ENCODE measurements at places on chromosomes 6 and 20.

DNA sequence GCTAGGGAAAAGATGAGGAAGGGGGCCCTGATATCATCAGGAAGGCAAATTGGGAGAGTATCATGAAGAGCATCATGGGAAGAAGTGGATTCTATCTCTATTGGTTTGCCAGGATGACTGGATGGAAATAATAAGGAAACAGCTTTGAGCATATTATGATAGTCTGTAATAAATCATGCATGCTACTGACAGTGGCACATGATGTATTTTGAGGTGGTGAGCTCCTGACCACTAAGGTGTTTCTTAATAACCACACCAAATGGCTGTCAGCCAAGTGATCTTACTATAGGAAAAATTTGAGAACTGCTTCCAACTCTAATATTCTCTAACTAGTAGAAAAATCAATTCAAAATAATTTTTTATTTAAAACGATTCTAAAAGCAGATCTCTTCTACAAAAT lies 548.4 kb upstream of the JAG1 start:
- no peak for DNase-seq

GRCh38 chr6:20826378-20826777 lies 292.1 kb downstream of the CDKAL1 start:
- DNase-seq = no peak

DNA sequence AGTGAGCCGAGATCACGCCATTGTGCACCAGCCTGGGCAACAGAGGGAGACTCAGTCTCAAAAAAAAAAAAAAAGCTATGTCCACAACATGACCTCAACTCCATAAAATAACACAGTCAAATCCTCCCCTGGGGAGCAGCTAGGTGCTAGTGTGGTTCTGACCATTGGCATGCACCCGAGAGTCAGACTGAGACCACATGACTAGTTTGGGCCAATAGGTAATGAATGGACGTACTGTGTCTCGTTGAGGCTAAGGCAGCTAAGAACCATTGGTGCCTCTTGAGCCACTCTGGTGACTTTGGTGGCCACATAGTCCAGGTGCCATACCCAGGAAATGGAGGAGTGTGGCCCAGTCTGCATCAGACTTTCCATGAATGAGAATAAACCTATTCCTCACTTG lies 40.3 kb downstream of the ATP9A start:
- no peak for DNase-seq

DNA sequence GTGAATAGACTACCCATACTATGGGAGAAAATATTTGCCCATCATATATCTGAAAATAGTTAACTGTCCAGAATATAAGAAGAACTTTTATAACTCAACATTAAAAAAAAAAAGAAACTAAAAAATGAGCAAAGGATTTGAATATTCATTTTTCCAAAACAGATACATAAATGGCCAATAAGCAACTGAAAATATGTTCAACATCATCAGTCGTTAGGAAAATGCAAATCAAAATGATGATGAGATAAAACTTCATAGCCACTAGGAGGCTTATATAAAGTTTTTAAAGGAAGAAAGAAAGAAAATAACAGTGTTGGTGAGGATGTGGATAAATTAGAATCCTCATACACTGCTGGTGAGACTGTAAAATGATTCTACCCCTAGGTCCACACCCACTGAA lies 32.6 kb upstream of the HMGN3 start:
- DNase-seq = no peak

- DNase-seq = no peak
Measured at GRCh38 chr6:82410151-82410648, 46.6 kb downstream of the TPBG start.

DNA sequence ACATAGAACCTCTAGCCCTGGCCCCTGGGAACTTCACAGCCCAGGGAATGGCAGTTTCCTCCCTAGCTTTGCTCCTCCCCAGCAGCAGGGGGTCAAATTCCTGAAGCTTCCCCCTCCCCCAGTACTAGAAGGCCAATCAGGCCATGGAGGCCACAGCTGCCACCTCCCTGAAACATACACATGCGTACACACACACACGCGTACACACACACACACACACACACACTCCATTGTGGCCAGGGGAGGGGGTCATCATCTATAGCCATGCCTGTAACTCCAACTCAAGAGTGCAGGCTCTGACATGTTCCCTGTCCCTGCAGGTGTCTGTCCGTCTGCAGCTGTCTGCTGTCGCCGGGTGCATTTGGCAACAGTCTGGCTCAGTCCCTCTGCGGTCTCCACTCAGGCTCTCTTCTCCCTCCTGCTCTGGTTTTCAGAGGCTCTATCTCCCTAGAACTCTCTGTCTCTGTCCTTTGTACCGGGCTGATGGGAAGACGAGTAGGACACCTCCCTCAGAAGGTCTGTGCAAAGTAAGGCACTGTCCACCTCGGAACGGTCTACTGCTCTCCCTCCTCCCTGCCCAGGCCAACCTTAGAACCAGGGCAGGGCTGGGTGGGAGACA lies 1.4 kb downstream of the LRFN2 start:
- no peak for DNase-seq

DNA sequence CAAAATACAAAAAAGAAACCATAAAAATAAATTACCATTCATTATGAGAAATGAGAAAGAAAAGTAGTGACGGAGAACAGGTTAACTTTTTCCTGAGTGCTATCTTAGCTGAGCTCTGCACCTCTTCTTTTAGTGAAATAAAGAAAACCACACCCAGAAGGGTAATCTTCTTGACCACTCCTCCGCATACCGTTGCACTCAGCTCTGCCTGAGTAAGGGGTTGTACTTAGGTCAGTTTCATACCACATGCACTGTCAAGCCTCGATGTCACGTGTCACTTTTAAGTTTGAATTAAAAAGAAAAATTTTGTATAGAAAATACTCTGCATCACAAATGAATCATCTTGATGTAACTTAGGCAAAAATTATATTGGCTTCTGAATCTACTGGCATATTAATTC lies 2.8 kb downstream of the EZR start:
- peak; percentile 33 for DNase-seq

DNA sequence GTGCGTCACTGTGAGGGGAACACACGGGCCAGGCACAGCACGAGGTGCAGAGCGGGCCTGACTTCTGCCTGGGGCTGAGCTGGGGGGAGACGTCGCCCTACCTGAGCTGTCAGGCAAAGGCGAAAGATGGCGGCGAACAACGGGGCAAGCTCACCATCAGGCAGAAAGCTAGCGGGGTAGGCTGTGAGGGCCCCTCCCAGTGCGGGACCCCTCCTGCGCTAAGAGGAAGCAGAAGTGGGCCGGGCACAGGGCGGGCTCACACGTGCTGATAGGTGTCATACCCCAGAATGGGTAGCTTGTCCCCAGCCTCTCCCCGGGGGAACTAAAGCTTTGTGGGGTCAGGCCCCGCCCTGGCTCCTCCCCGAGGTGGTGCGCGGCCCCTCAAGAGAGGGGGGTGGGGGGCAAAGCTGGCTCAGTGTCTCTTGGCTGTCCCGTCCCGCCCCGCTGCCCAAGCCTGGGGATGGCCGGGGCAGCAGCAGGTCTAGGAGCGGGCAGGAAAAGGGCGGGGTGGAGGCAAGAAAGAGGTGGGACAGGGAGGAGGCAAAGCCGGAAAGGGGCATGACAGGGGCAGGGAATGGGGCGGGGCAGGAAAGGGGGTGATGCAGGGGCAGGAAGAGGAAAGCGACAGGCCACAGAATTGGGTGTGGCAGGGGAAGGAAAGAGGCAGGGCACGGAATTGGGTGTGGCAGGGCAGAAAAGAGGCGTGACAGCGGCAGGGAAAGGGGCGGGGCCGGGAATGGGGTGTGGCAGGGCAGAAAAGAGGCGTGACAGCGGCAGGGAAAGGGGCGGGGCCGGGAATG lies 14.7 kb downstream of the UCKL1 start:
- no peak for DNase-seq

DNA sequence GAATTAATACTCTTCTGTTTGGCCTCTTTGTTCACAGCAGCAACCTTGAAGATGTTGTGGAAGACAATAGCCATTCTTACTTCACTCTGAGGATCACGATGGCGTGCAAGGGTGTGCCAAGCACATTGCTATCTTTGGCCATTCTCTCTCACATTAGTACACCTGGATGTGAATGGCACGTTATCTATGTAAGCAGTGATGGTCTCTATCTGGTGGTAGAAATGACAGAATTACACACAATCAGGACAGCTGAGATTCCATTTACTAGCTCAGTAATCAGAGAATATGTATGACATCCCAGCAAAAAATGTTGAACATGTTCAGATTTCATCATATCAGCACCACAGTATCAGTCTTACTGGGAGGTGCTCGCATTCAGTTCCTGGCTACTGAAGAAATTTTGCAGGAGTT lies 116.2 kb downstream of the LCA5 start:
- no peak for DNase-seq

- DNase-seq = no peak
Measured at GRCh38 chr20:14959506-14960475, 622.4 kb upstream of the FLRT3 start.

GRCh38 chr20:63893999-63894357 lies 948 bp upstream of the DNAJC5 start:
- no peak for DNase-seq

GRCh38 chr6:119974430-119975159 lies 625.0 kb upstream of the MAN1A1 start:
- DNase-seq = no peak

DNA sequence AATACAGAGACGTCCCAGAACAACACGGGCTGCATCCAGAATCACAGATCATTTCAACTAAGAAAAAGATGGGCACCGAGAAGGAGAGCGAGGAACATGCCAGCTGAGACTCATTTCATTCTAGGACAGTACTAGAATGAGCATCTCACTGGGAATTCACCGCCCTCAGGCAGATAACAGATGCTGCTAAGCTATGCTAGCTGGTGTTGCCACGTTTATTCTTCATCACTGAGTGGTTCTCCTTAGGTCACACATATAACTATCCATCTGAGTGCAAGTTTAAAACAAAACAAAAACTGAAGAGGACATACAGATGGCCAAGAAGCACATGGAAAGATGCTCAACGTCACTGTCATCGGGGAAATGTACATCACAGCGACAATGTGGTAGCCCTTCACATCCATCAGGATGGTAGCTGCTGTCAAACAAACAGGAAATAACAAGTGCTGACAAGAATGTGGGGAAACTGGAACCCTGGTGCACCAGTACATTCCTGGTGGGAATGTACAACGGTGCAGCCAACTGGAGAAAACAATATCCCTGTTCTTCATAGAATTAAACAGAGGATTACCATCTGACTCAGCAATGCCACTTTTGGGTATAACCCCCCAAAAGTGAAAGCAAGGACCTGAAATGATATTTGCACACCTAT lies 97.6 kb downstream of the SLC22A23 start:
- DNase-seq = no peak

GRCh38 chr6:39209911-39210310 lies 19.4 kb downstream of the KCNK5 start:
- no peak for DNase-seq

DNA sequence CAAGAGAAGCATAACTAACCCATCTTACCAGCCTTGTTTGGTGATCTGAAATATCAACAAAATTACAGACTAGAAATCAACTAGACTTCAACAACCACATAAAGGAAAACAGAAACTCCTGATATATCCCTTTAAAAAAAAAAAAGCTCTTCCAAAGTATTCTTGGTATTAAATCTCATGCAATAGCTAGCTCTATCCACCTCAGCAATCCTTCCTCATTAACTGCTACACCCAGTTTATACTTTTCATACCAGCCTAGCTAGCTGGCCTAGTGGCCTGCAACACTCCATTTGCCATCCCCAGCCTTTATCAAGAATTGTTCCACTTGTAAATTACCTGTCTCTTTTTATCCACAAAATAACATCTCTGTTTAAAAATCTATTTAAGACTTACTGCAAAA lies 69.0 kb downstream of the BACH2 start:
- DNase-seq = no peak

DNA sequence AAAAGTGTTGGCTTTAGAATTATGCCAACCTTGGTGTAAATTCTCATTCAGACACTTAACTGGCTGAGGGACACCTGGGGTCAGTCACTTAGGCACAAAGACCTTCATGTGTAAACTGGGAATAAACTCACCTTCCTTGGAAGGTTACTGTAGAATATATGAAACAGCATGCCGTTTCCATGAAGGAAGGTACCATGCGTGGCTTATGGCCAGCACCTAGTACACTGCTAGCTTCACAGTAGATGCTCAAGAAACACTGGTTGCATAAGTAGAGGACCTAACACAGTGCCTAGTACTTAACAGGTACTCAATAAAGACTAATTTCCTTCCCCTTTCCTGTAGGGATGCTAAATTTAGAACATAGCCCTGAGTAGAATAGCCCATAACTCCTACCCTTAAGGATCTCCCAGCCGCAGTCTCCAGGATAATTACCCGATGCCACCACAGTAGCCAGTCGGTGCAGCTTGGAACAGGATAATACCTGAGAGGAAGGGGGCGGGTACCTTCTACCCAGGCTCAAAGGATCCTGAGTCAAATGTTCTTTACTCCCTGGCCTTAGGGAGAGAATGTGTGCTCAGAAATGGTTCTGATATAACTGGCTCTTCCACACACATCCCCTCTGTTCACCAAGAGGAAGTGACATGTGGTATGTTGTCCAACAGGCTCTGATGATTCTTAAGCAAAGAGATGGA lies 3.6 kb downstream of the BCL2L1 start:
- DNase-seq = no peak

DNA sequence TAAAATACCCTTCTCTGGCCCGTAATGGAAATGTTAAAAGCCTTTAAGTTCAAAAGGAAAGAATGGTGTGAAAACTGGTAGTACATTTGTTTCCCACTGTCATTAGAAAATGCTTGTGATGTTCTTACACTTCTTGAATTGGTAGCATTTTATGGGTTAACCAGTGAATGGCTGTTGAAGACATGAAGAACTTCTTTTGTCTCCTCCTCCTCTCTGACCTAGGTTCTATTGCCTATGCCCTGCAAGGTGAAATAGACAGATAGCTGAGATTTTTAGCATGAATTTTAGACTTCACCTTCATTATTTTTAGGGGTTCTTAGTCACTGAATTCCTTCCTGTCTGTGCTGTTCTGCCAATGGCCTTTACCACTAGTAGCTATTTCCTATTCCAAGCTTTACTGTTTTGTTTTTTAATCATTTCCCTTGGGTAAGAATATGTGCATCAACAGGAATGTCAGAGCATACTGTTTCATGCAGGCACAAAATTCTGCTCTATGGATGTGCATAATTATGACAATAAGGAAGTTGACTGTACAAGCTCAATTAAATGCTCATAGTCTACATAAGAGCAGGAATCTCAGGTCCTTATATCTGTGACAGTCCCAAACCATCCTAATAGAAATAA lies 4.9 kb downstream of the TNFAIP3 start:
- DNase-seq = no peak

GRCh38 chr6:34791164-34791700 lies 651 bp upstream of the BLTP3A start:
- DNase-seq = peak; percentile 60

GRCh38 chr20:22004946-22005345 lies 299.5 kb downstream of the PAX1 start:
- no peak for DNase-seq

DNA sequence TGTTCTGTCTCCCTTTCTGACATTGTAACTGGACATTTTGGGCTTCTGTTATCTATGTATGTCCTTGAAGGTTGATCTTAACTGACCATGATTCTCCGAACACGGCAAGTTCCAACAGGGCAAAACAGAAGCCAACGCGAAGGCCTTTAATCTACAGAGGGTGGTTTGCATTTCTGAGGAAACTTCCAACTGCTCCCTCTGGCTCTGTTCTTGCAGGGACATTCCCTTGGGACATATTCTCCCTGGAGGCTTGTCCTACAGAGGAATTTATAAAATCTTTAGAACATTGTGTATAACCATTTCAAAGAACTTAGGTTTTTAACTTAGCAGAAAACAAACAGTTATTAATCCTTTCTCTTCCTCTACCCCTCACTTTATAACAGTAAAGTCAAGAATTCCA lies 189.0 kb upstream of the CDYL start:
- DNase-seq = no peak

GRCh38 chr6:89270951-89271721 lies 44.0 kb downstream of the GABRR2 start:
- no peak for DNase-seq

Measured in Peyer's patch (tissue), 4 donors.